NCI-H187 treated with DMSO at 0.1 percent for 48 hours (cell line): ENCODE measurements at places on chromosomes 4 and X.

DNA sequence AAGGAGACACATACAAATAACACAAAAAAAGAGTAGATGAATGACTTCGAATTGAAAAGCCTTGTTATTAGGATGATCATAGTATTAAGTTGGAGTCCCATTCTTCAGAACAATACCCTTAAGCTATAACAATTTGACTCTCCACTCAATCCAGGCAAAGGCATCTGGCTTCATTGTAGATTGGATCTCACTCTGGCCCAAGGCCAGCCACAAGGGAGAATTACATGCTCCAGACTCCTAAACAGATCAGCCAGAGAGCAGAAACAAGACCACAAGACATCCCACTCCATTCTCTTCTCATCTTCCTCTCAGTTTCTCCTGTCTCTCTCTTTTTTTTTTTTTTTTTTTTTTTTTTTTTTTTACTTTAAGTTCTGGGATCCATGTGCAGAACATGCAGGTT lies 213.9 kb downstream of the DHX15 start:
- DNase-seq = no peak

DNA sequence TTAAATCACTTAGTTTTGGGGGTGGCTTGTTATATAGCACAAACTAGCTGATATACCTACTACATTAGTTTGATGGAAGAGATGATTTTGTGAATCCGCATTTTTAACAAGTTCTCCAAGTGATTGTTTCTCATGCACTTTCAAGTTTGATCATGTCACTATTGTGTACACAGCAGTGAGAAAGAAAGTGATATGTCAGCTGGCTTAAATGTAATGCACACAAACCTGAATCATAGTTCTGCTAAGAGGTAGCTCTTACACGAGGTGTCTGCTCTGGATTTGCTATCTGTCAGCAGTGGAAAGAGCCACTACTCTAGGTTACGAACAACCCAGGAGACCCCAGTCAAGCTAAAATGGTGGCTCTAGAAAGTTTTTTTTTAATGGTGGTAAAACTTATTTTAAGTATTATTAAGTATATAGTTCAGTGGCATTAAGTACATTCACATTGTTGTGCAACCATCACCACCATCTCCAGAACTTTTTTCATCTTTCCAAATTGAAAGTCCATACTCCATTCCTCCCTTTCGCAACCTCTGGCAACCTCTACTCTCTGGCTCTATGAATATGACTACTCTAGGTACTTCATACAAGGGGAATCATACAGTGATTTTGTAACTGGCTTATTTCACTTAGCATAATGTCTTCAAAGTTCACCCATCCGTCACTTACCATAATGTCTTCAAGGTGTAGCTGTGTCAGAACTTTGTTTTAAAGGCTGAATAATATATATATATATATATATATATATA lies 147.3 kb downstream of the HS6ST2 start:
- DNase-seq = no peak

- DNase-seq = no peak
Observed at GRCh38 chr4:6892190-6892908, 17.3 kb upstream of the TBC1D14 start.

DNA sequence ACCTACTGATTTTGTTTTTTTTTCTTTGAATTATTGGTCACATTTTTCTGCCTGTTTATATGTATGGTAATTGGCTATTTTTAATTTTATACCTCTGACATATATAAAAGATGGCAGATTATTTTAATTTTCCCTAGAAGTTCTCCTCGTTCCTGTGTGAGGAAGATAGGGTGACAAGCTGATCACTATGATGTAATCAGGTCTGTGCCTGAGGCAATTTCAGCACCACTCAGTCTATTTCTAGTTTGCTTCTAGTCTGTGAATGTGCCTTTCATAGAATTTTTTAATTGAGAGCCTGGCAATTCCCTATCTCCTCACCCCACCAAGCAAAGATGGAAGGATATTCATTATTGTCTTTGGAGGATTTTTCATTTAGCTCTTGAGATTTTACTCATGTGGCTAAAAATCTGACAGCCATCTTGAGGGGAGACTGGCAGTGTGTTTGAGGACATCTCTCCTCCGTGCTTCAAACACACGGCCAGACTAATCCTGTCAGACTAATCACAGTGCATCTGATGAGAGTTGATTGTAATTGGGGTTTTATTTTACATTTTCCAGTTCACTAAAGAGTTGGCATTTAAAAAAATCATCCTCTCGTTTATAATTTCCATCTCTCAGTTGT lies 500.3 kb downstream of the TRIML1 start:
- DNase-seq = no peak

- no peak for DNase-seq
Observed at GRCh38 chr4:176436293-176436973, 116.7 kb downstream of the SPCS3 start.

GRCh38 chrX:22481436-22481835 lies 208.7 kb downstream of the CBLL2 start:
- no peak for DNase-seq

DNA sequence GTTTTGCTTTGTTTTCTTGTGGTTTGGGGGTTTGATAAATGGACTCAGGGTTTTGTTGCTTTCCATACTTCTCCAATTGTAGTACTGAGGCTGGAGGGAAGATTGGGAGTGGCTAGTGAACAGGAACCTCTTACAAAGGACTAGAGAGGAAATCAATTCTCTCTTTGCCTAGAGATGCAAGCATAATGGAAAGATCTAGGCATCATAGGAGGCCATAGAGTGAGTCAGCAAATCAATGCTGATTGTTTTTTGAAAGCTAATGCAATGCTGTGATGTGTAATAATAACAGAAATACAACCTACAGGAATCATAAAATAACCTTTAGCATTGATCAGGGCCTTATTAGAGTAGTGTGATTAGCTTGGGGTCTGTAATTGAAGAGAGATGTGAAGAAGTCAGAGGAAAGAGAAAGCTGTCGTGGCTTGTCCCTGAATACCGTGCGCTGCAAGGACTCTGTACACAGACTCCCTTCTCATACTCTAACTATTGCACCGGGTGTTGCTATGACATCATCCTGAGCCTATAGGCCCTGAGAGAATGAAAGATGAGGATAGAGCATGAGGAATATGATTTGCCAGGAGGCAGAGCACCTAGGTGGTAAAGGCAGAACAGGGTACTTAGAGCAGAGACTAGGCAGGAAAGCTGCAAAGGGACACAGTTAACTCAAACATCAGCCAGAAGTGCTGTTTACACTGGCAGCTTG lies 29.3 kb upstream of the GPR101 start:
- no peak for DNase-seq

GRCh38 chr4:88335092-88335665 lies 43.5 kb upstream of the HERC6 start:
- DNase-seq = no peak

DNA sequence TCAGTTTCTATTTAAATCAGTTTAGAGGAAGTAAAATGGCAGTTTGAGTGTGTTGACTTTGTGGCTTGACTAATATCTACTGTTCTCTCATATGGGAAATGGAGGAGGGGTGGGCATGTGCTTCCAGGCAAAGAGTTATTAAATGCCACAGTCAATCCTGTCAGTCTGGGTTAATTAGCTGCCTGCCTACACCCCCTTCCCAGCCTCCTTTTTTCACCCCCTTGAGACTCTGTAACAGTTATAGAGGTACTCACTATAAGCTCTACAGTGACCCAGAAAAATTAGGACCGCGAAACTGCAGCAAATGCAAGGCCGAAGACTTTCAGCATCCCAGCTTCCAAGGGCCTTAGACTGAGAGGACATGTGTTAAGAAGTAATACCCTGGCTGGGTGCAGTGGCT lies 165.2 kb downstream of the CORIN start:
- no peak for DNase-seq
